Bronchial smooth muscle cell (primary cell): ENCODE measurements at places on chromosomes 16 and 17. TPM values are rescaled to one million over a fixed set of nuclear protein-coding genes. Genes with fewer than 3 reads are reported as not detected.

Gene HEATR9
- total RNA-seq, result not detected in 2 replicates

Gene TBC1D3K
- total RNA-seq, result not detected in 2 replicates

Gene ZP2
- not detected in 2 replicates for total RNA-seq

Gene PRAC2
- not detected in 2 replicates for total RNA-seq

Gene PYY
- 0.16 TPM in 1 of 2 replicates, not detected in the other for total RNA-seq

Gene NAGS
- total RNA-seq, result 2.2 and 3.5 TPM in 2 replicates

Gene ZPBP2
- total RNA-seq, result not detected in 2 replicates

Gene RAB11FIP4
- total RNA-seq, result 0.16 and 3.6 TPM in 2 replicates

Gene CRHR1
- not detected in 2 replicates for total RNA-seq

Gene RNU2-1
- total RNA-seq, result not detected in 2 replicates

Gene ITGAX
- total RNA-seq, result under 0.01 TPM in 1 of 2 replicates, not detected in the other

Gene SCNN1B
- total RNA-seq, result not detected in 2 replicates

Gene MT1M
- total RNA-seq, result 2.8 and 3.9 TPM in 2 replicates

Gene RDM1
- total RNA-seq, result 0.16 TPM in 1 of 2 replicates, not detected in the other

Gene UBE2G1
- 10.9 and 16.9 TPM in 2 replicates for total RNA-seq

Gene TBC1D3G
- total RNA-seq, result not detected in 2 replicates

Gene AMZ2
- total RNA-seq, result 64.6 and 83.1 TPM in 2 replicates

Gene CDH5
- under 0.01 and 0.09 TPM in 2 replicates for total RNA-seq

Gene TMEM238L
- not detected in 2 replicates for total RNA-seq

Gene ARSG
- total RNA-seq, result 1.2 and 1.9 TPM in 2 replicates

Gene CD300H
- not detected in 2 replicates for total RNA-seq

Gene FOXN1
- not detected in 2 replicates for total RNA-seq

Gene CAPNS2
- 1.0 and 1.7 TPM in 2 replicates for total RNA-seq

Gene HOXB6
- total RNA-seq, result 1.5 and 3.2 TPM in 2 replicates

Gene SLFN5
- 78.2 and 112 TPM in 2 replicates for total RNA-seq

Gene LPO
- total RNA-seq, result not detected in 2 replicates

Gene ASPHD1
- total RNA-seq, result 2.1 and 6.8 TPM in 2 replicates

Gene HS3ST2
- under 0.01 TPM in 1 of 2 replicates, not detected in the other for total RNA-seq

Gene CNGB1
- not detected in 2 replicates for total RNA-seq

Gene SEZ6L2
- total RNA-seq, result 5.5 and 7.5 TPM in 2 replicates

Gene ANKRD40CL
- total RNA-seq, result not detected in 2 replicates

Gene GAS2L2
- not detected in 2 replicates for total RNA-seq

Gene MRPL27
- total RNA-seq, result 62.3 and 77.3 TPM in 2 replicates

Gene DBNDD1
- total RNA-seq, result 0.26 and 0.95 TPM in 2 replicates

Gene CD7
- 0.43 TPM in 1 of 2 replicates, not detected in the other for total RNA-seq

Gene C1QL1
- 0.32 and 1.1 TPM in 2 replicates for total RNA-seq

Gene EPOP
- total RNA-seq, result 0.09 and 0.47 TPM in 2 replicates

Gene TMC8
- total RNA-seq, result not detected in 2 replicates

Gene CDH15
- 0.17 and 0.32 TPM in 2 replicates for total RNA-seq

Gene SEPTIN12
- total RNA-seq, result not detected in 2 replicates

Gene PDE6G
- not detected in 2 replicates for total RNA-seq

Gene HOXB4
- total RNA-seq, result 1.7 and 3.3 TPM in 2 replicates

Gene CCL4L2
- total RNA-seq, result 0.17 TPM in 1 of 2 replicates, not detected in the other

Gene SULT1A2
- total RNA-seq, result not detected in 2 replicates

Gene CTF1
- total RNA-seq, result 0.94 and 4.3 TPM in 2 replicates

Gene TNS4
- not detected in 2 replicates for total RNA-seq

Gene RPAIN
- total RNA-seq, result 45.2 and 46.5 TPM in 2 replicates

Gene TGFB1I1
- total RNA-seq, result 11.6 and 16.4 TPM in 2 replicates

Gene GRAPL
- 0.16 TPM in 1 of 2 replicates, not detected in the other for total RNA-seq

Gene IFT20
- total RNA-seq, result 61.6 and 72.7 TPM in 2 replicates

Gene FBXO39
- total RNA-seq, result 0.09 TPM in 1 of 2 replicates, not detected in the other

Gene TOP2A
- total RNA-seq, result 1.7 and 14.8 TPM in 2 replicates

Gene MRPS7
- total RNA-seq, result 43.1 and 46.0 TPM in 2 replicates

Gene HBA1
- total RNA-seq, result not detected in 2 replicates

Gene CCL5
- not detected in 2 replicates for total RNA-seq

Gene GOSR1
- total RNA-seq, result 24.4 and 29.6 TPM in 2 replicates
